MG63 (cell line): ENCODE measurements at places on chromosomes 1 and 21.

DNA sequence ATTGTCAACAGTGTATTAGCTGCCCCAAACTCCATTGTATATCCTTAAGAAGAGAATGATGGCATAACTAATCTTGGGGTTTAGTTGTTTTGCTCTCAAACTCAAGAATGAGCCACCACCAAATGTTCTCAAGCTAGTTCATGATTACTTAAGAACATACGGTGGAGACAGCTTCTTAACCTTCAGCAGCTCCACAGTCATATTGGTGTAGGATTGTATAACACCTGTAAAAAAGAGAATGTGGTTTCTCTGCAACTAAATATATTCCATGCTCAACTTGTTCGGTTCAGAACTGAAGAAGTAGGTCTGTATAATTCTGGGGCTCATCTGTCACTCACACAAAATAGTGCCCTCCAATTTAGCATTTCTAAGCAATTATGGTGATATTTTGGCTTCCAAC is 177.9 kb upstream of the DUSP10 start:
- DNase-seq = no peak

DNA sequence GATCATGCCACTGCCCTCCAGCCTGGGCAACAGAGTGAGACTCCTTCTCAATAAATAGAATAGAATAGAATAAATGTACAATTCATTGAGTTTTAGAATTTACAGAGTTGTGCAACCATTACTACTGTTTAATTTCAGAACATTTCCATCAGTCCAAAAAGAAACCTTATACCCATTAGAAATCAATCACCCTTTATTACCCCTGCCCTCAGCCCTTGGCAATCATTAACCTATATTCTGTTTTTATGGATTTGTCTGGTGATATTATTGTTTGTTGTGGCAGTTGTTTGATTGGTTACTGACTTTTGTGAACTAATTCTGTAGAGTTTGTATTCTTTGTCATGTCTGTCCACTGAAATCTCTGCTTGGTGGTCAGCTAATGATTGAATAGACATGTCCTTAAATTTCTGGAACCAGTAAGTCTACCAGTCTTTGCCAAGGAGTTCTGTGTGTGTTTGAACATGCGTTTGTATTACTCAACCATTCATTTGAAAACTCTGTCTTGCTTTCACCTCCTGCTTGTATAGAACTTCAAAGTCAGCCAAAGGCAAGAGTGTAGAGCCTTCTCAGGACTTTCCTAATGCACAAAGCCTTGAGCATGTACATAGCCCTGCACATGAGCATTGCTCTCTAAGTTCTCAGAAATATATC is 208.8 kb downstream of the GPR52 start:
- no peak for DNase-seq

DNA sequence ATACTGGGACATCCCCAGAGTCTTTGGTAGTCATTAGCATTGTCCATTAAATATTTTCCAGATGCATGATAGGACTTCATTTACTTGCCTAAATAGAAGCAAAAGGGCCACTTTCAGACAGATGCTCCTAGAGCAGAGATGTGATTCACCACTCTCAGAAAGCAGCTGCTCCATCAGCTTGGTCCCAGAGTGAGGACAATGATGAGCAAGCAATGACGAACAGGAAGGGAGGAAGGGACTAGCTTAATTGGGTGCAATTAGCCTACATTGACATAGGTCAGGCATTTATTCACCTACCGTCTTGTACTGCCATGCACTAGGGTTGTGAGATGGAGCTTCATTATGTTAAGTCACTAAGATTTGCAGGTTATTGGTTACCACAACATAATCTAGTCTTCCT is 85.1 kb upstream of the PLXNA2 start:
- no peak for DNase-seq

DNA sequence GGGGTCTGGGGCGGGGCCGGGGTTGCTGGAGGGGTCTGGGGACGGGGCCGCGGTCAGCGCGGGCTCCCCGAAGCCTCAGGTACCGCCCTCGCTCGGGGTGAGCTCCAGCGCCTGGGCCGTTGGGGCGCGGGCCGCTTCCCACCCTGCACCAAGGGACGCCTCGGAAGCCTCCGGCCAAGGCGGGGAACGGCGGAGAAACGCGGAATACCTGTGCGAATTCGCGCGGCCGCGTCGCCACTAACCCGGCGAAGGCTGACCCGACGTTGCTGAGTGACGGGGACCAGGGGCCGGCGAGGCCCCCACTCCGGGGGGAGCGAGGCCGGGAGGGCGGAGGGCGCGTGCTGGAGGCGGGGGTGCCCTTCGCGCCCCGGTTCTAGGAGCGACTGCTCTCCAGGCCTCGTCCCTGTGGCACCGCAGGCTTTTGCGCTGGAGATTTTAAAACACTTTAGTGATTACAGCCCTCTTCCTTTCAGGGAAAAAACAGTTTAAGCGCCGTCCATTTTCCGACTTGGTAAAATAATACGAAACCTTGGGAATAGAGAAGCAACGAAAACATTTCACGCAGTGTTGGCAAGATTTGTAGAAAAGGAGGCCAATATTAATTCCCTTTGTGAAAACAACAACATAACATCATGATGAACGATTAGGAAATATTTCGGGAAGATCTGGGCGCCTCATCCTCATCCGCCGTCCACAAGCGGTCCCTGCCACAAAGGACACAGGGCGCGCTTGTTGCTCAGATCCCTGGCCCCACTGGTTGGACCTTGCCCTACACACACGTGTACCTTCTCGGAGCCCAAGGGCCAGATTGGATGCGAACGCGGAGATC is 971 bp upstream of the GNG4 start:
- DNase-seq = no peak

DNA sequence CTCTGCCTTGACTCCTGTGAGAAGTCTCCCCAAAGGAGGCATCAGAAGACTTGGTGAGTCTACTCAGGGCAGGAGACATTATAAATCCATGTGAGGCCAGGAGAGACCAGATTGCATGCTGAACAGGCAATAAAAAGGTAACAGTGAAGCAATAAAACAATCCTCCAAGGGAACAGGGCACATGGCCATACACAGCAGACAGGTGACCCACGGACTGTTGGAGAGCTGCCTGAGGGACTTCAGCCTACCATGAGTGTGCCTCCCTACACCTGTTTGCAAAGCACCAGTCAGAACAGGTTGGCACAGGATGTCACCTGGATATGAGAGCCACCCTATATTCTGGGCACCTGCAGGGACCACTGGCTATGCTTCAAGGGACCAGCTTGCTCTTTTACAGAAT is 67.6 kb downstream of the MAB21L3 start:
- no peak for DNase-seq

GRCh38 chr1:35178295-35178695 is 14.7 kb downstream of the SFPQ start:
- no peak for DNase-seq

- DNase-seq = no peak
These were observed 395.9 kb downstream of the KCTD3 start for GRCh38 chr1:215963040-215963439.

GRCh38 chr21:42747746-42748351 is 94.4 kb downstream of the PDE9A start:
- no peak for DNase-seq

DNA sequence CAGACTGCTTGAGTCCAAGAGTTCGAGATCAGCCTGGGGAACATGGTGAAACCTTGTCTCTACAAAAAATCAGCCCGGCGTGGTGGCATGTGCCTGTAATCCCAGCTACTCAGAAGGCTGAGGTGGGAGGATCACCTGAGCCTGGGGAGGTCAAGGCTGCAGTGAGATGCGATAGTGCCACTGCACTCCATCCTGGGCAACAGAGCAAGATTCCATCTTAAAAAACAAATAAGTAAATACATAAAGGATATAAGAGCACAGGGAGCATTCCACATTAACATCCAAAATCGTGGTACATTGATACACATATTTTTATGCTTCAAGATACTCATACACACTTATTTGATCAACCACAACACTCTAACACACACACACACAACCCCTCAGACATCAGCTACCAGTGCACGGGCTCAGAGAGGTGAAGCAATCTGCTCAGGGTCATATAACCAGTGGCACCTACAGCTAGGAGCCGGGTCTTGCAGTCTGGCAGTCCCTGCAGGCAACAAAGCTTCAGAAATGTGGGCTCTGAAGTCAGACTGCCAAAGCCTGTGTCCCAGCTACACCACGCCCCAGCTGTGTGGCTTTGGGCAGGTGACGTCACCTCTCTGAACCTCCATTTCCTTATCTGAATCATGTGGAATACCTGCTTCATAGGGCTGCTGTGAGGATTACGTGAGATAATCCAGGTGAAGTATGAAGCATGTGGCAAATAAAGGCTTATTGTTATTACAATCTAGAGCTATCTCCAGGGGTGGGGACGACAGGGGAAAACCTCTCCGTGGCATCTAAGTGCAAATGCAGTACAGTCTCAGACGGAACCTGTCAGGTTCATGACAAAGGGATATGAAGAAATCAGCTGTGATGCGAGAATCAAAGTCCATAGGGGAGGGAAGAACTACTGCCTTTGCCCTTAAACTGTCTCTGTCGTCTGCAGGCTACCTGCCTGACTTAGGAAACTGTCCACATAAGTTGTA is 4.8 kb upstream of the CRYBG2 start:
- no peak for DNase-seq

- DNase-seq = no peak
These were observed 46.6 kb upstream of the RGS2 start for GRCh38 chr1:192762265-192762664.

GRCh38 chr1:16032388-16033102 is 10.7 kb downstream of the CLCNKA start:
- peak; percentile 84 for DNase-seq
